Endothelial cell of umbilical vein (primary cell): ENCODE measurements at places on chromosomes 3 and 15.

DNA sequence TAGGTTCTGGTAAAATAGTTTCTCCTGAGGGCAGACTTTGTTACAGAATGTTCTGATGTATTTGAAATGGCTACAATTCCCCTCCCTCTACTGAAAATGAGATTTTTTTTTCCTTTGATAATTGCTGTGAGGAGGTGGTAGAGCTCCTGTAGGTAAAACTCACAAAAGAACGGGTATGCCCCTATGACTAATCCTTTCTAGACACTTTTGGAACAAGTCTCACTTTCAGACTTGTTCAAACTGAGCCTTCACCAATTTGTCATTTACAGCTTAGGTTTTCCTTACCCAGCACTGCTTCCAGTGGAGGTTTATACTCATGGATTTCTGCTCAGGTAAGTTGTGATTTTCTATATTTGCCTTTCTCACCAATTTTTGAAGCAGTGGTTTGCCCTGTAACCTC lies 115.6 kb downstream of the NLGN1 start:
- no peak for DNase-seq

- DNase-seq: no peak
These were observed 21.5 kb downstream of the FAM174B start for GRCh38 chr15:92634060-92634459.

GRCh38 chr3:14225421-14225820 lies 46.8 kb downstream of the LSM3 start:
- no peak for DNase-seq

DNA sequence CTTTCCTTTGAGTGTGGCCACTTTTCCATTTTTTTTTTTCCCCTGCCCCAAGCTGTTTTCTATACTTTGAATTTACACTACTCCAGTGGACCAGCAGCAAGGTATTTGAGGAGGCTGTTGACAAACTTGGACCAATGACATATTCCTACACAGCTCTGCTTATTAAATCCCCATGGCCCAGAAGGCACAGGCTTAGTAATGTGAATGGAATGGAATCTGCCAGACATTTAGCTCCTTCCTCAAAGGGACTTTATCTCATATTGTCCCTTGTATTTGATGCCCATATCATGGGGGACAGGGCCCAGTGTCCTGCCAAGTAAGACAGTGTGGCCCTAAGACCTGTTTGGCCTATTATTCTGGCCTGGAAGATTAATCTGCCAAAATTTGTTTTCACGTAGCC lies 107.5 kb downstream of the CHCHD6 start:
- no peak for DNase-seq

GRCh38 chr3:106006001-106006400 lies 137.2 kb upstream of the CBLB start:
- no peak for DNase-seq
